Head of caudate nucleus (tissue), 42 donors: ENCODE measurements at places on chromosomes 3 and 15.

DNA sequence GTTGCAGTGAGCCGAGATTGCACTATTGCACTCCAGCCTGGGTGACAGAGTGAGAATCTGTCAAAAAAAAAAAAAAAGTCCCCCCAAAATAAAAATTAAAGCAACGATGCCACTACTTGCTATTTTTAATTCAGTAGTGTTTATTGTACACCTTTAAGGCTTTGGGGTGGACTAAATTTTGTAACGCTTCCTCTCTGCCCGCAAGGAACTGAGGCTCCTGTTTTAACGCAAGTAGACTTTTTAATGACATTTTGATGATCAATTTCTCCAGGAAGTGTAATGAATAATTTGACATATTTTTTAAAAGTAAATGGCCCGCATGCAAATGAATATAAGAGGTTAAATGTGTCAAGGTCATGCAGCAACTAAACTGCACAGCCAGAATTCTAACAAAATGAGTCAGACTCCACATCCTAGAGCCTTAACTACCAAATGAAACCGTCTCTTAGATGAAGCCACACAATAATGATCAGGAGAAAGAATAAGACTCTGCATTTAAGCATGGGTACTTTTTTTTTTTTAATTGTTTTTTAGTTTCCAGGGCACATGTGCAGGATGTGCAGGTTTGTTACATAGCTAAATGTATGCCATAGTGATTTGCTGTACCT is 96.8 kb upstream of the LMOD3 start:
- no peak for DNase-seq

DNA sequence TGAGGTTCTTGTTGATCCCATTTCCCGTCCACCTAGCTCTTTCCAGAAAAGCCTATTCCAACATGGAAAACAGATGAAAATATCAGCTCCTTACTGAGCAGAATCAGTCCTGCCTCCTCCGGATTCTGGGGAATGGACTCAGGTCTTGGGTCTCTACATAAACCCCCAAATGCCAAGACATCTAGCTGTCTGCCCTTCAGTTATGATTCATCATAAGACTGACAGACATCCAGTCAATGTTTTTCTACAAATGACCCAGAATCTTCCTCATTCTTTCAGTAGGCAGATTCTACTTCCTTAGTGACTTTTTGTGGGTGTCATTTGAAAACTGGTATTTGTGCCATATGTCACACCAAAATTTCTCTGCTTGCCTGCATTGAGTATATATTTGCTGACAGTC is 103.0 kb upstream of the TGFBR2 start:
- no peak for DNase-seq

GRCh38 chr15:90046911-90047392 is 45.8 kb downstream of the ZNF710 start:
- DNase-seq, result no peak

- no peak for DNase-seq
Observed at GRCh38 chr3:161969867-161970266, 473.3 kb downstream of the OTOL1 start.

- DNase-seq, result no peak
Observed at GRCh38 chr3:166685246-166685645, 694.9 kb downstream of the ZBBX start.

- no peak for DNase-seq
Observed at GRCh38 chr3:60169755-60170154, 1081.5 kb downstream of the FHIT start.

- DNase-seq, result no peak
Observed at GRCh38 chr15:88121968-88122530, 134.5 kb downstream of the NTRK3 start.

DNA sequence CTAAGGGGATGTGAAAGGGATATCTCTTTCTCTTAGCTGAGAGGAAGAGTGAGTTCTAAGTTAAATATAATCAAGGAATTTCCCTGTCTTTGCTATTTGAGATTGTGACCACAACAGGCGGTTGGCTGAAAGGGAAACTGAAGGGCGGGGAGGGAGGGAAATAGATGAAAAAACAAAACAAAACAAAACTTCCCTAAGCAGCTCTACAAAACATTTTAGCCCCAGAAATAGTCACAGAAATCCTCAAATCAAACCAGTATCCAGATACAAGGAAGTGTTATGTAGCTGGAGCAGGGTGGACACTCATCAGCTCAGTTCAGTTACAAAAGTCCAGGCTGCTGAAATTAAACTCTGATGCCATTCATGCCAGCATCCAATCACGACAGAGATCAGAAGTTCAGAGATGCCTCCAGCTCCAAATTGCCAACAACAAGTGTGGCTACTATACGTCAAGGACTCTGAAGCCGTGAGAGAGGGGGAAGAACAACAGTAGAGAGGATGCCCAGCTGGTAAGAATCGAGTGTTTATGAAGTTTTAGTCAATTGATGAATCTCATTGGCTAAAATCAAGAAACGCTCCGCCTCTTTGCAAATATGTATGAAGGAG is 319 bp upstream of the TP63 start:
- DNase-seq, result no peak

- DNase-seq, result no peak
Observed at GRCh38 chr3:186142393-186142932, 33.6 kb upstream of the ETV5 start.

DNA sequence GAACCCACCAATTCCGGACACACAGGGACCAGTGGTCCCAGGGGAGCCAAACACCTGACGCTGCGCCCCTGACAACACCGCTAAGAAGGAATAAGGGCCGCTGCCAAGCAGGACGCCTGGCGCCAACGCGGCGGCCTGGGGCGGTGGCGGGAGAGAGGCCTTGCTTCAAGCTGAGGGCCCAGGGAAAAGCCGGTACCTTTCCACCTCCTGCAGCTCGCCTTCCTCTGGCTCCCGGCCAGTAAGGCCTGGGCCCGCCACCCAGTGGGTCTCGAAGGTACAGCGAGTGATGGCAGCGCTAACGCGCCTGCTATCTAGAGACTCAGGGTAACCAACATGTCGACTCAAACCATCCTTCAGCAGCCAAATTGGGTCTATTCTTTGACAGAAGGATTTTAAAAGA is 1074.1 kb downstream of the SI start:
- DNase-seq, result no peak

DNA sequence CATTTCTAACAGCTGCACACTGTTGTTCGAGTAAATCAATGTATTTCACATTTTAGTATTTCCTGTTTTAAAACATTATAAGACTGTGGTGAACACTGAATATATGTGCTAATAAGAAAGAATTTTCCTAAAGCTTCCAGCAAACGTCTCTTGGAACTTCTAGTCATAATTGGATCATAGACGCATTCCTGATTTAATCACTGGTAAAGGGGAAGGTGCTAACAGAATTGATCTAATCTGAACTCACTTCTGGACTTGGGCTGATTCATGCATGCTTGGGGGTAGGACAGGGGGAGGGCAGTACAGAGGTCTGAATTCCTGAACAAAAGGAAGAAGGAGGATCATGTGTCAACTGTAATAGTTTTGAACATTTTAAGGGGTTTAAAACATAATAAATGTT is 7.3 kb upstream of the LEKR1 start:
- no peak for DNase-seq

DNA sequence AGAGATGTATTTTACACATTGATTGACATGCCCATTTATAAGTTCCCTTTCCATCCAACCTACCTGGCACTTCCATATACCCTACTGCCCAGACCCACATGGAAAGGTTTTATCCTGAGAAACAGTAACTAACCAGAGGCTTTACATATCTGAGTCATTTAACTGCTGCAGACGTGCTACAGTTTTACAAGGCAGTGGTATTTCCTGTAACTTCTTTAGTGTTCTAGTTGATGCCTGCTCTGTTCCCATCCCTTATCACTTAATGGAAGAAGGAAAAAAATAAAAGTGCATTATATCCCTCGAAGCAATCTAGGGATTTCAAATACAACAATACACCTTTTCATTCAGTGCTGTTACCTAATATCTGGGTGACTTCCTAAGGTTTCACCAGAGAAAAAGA is 107.1 kb downstream of the TMCO5A start:
- DNase-seq, result no peak

DNA sequence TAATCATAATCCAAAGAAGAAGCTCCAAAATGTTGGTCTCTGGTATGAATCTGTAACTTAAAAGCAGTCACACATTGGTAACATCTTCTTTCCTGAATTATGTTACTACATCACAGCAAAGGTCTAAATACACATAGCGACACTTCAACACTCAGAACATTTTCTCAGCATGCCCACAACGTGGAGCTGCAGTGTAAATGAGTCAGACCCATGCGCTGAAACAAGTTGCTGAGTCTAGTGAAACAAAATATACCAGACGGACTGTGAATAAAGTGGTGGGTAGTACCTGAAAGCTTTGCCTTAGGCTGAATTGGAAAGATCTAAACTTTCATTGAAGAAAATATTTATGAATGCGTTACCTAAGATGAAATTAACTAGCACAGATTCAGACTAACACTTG is 33.2 kb upstream of the GOLGA8B start:
- no peak for DNase-seq

DNA sequence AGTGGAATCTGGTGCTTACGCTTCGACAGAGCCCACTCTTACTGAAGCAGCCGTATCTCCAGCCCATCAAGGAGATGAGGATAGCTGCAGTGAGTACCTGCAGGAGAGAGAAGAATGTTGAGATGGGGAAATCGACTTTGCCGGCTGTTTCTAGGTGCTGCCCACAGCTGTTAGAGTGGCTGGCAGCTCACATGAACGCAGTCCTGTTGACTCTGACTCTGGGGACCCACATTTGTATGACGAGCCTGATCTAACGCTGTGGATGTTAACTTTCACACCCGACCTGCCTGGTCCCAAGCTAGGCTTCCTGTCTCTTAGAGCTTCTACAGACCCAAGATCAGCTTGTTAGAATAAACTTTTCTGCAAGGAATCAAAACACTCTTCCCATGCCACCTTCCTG is 8.9 kb upstream of the DYNLT2B start:
- DNase-seq, result no peak

- DNase-seq, result peak; percentile 10
Observed at GRCh38 chr3:26237036-26237682, 385.4 kb upstream of the LRRC3B start.

GRCh38 chr3:120793601-120794000 is 51.1 kb downstream of the GTF2E1 start:
- no peak for DNase-seq

DNA sequence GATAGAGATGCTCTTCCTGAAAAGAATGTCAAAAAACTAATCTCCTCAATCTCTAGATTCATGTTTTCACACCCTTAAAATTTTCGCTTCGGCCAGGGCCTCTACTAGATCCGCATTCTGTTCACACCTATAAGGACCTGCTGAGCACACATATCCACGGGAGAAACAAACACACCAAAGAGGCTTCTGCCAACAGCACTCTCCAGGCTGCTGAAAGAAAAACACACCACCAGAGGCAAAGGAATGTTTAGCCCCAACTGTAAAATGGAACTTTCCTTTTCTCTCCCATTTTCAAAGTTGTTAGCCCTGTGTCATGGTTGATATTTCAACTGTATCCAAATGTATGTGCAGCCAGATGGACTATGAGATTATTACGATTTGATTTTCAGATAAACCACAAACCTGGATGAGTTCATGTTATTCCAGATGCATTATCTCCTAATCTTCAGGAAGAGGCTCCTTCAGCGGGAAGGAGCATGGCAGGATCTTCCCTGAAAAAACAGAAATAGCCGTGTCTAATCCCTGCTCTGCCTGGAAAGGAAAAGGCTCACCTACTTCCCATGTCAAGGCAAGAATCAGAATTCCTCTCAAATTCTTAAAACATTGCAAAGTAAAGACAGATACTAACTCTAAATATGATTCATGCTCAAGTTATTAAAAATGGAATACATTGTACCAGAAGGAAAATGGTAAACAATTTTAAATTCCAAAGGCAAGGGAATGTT is 442.7 kb upstream of the NR2F2 start:
- no peak for DNase-seq

DNA sequence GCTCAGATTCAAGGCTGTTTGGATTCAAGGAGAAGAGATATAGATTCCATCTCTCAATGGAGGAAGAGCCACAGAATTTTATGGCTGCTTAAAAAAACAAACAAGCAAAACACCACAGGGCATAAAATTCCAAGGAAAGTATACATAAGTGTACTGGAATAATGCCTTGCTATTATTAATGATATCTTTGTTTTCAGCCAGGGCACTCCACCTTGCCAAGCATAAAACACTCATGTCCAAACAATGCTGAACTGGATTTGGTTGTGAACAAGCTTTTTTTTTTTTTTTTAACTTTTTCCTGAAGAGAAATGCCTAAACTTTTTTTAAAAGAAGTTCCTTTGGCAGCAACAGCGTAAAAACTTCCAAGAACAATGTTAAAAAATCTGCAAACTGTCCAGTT is 4.8 kb upstream of the CLSTN2 start:
- no peak for DNase-seq

- DNase-seq, result no peak
Observed at GRCh38 chr15:84033793-84034553, 201.6 kb upstream of the GOLGA6L4 start.

- no peak for DNase-seq
Observed at GRCh38 chr15:64854041-64854440, 12.3 kb downstream of the PLEKHO2 start.

DNA sequence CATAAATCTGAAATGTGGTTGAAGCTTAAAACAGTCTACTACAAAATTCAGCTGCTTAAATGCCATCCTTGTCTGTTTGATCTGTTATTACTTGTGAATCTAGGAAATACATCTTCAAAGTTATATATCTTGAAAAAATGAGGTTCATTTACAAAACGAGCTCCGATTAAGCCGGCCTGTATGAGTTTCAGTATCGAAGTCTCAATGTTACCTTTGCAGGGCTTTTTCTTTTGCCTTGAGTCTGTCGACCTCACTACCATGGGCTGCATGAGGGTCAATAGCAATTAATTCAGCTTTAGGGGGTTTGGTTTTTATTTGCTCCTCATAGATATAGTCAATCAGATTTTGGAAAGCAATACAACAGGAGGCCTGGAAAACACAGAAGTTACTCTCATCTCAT is 23.2 kb downstream of the ERICH6 start:
- DNase-seq, result no peak

GRCh38 chr15:70435369-70435768 is 328.0 kb downstream of the UACA start:
- no peak for DNase-seq

GRCh38 chr3:159928666-159929065 is 60.0 kb upstream of the IL12A start:
- DNase-seq, result no peak

GRCh38 chr15:46617507-46617906 is 982.7 kb downstream of the SQOR start:
- no peak for DNase-seq

- DNase-seq, result no peak
Observed at GRCh38 chr3:195071916-195072820, 198.8 kb downstream of the XXYLT1 start.
